ENCODE measurements at places on chromosomes 7 and 10. TPM values are rescaled to one million over a fixed set of nuclear protein-coding genes. Genes with fewer than 3 reads are reported as not detected.

The LRRC4 gene
- 0.79 TPM for total RNA-seq

The SPOCK2 gene
- total RNA-seq: 11.7 TPM

The PAX2 gene
- not detected for total RNA-seq

The CALML3 gene
- not detected for total RNA-seq

DNA sequence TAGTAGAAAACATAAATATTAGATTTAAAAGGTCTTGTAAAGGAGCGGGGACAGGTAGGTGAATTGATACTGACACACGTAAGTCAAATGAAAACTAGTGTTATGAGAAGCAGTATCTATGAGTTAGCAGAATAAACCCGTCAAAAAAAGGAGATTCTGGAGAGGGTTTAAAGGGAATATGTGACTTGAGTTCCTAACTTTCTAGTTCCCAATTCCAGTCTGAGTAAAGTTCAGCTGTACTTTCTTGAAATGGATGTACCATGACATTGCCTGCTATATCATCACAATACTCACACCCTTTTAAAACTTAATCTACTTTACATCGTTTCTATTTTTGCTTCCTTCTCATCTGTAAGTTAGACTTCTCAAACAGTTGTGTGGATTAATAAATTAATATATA, 122.2 kb downstream of the NRBF2 start:
- no peak overlapping the region for H3K4me3 ChIP-seq
- H3K27me3 ChIP-seq: no peaks in the 10 kb centered on the region
- H3K27ac ChIP-seq: peak overlapping the region; percentile 21
- no peaks in the 10 kb centered on the region for H3K36me3 ChIP-seq
- H3K4me1 ChIP-seq: peaks cover 50% of the 10 kb centered on the region
- no peak for DNase-seq

DNA sequence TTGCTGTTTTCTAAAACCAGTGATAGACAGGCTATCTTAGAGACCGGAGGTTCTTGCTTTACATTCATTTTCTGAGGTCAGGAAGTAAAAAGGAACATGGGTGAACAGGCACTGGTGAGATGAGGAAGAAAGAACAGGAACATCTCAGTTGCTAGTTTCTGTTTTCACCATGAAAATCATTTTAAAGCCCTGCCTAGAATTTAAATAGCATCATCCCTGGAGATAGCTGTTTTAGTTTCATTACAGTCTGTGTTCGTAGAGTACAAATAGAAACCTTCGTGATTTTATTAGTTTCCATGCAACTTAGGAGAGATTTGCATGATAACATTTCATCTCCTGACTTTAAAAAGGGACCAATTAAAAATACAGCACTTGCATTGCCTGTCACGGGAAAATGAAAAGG, 14.7 kb downstream of the KCNMA1 start:
- H3K27me3 ChIP-seq: no peaks in the 10 kb centered on the region
- peak overlapping the region; percentile 35 for H3K27ac ChIP-seq
- H3K4me1 ChIP-seq: no peaks in the 10 kb centered on the region
- no peak for DNase-seq

DNA sequence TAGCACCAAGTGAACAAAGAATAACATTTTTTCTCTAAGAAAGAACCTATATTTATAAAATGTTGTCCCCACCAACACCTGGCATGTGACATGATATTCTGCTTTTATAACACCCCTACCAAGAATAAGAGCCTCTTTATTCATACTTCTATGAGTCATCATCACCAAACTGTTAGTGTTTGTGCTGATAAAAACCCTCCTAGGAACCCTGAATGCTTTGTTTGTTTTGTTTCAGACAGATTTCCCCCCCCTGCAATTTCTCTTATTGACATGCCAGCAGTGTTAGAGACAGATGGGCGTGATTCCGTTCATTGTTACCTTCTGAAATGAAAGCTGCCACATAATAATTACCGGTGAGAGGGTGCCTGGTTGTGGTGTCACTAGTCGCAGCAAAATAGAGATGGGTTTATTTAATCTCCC, 651.1 kb downstream of the SORCS1 start:
- no peaks in the 10 kb centered on the region for H3K36me3 ChIP-seq
- no peak overlapping the region for H3K27ac ChIP-seq
- no peak for DNase-seq
- H3K4me1 ChIP-seq: no peaks in the 10 kb centered on the region

DNA sequence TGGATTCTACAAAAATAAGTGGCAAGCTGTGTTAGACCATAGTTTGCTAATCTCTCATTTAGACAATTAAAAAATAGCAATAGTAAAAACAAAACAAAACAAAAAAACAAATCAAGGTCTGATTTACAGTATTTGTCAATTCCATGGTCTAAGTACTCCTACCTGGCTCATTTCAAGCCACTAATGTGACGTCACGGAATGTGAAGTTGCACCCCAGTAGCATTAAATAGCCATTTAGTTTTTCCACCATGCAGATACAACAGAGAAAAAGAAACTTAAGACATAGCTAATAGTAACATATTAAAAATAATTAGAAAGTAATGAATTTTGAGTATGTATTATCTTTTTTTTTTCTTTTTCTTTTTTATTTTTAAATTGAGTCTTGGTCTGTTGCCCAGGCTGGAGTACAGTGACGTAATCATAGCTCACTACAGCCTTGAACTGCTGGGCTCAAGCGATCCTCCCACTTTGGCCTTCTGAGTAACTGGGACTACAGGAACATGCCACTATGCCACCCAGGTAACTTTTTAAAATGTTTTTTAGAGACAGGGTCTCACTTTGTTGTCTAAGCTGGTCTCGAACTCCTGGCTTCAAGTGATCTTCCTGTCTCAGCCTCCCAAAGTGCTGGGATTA, 101.2 kb downstream of the MKX start:
- H3K4me1 ChIP-seq: no peaks in the 10 kb centered on the region
- DNase-seq: no peak
- H3K36me3 ChIP-seq: no peaks in the 10 kb centered on the region
- H3K27ac ChIP-seq: no peak overlapping the region
- H3K27me3 ChIP-seq: peaks cover 4% of the 10 kb centered on the region

DNA sequence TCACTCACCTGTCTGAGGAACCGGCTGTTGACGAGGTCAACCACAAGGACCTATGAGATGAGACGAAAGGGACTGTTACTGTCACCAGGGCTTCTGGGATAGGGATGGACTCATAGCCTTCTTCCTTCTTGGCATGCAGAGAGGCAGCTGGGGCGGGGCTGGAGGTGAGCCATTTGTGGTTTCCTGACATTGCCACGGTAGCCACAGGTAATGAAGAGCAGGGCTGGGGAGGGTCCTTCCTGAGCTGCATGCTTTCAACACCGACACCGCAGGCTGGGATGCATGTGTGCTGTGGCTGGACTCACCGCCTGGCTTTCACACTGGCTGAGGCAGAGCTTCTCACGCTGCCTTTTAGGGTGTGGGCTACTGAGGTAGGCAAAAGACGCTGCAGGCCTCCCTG, 46.4 kb upstream of the MKRN1 start:
- H3K27ac ChIP-seq: no peak overlapping the region
- H3K27me3 ChIP-seq: no peaks in the 10 kb centered on the region
- no peaks in the 10 kb centered on the region for H3K36me3 ChIP-seq

- H3K4me3 ChIP-seq: peak overlapping the region; percentile 76
- peak; percentile 32 for DNase-seq
- no peaks in the 10 kb centered on the region for H3K27me3 ChIP-seq
- H3K36me3 ChIP-seq: no peaks in the 10 kb centered on the region
- no peaks in the 10 kb centered on the region for H3K4me1 ChIP-seq
Measured at GRCh38 chr7:43758822-43759683, 573 bp downstream of the BLVRA start.

DNA sequence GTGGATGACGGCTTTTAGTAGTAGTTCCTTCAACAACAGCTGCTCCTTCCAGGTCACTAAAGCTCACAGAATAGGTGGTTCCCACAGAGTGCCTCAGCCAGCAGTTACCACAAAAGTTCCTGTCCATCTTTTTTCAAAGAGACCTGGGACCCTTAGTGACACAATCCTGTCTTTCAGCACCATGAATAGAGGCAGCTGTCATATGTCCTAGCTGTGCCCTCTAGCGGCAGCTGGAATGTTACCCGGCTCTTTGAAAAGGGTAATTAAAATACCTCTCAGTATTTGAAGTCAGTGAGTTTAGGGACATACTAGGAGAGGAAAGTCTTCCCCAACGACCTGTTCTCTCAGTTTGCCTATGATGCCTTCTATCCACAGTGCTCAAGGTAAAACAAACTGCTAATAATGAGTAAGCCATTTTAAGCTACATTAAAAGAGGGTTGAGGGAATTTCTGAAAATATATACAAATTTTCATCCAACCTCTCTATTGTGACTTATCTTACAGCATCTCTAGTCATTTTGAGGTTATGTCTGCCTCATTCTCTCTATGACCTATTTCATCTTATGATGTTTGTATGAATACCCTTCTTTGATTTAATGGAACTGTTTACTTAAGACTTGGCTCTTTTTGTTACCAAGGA, 290.8 kb downstream of the NXPH1 start:
- H3K4me1 ChIP-seq: no peaks in the 10 kb centered on the region
- H3K27me3 ChIP-seq: no peaks in the 10 kb centered on the region
- H3K36me3 ChIP-seq: no peaks in the 10 kb centered on the region
- H3K4me3 ChIP-seq: no peak overlapping the region
- DNase-seq: peak; percentile 42

GRCh38 chr10:78805176-78805575, 263.6 kb upstream of the ZMIZ1 start:
- peak; percentile 50 for DNase-seq
- H3K4me3 ChIP-seq: no peak overlapping the region
- H3K36me3 ChIP-seq: no peaks in the 10 kb centered on the region
- no peaks in the 10 kb centered on the region for H3K27me3 ChIP-seq
- H3K4me1 ChIP-seq: peaks cover 31% of the 10 kb centered on the region

DNA sequence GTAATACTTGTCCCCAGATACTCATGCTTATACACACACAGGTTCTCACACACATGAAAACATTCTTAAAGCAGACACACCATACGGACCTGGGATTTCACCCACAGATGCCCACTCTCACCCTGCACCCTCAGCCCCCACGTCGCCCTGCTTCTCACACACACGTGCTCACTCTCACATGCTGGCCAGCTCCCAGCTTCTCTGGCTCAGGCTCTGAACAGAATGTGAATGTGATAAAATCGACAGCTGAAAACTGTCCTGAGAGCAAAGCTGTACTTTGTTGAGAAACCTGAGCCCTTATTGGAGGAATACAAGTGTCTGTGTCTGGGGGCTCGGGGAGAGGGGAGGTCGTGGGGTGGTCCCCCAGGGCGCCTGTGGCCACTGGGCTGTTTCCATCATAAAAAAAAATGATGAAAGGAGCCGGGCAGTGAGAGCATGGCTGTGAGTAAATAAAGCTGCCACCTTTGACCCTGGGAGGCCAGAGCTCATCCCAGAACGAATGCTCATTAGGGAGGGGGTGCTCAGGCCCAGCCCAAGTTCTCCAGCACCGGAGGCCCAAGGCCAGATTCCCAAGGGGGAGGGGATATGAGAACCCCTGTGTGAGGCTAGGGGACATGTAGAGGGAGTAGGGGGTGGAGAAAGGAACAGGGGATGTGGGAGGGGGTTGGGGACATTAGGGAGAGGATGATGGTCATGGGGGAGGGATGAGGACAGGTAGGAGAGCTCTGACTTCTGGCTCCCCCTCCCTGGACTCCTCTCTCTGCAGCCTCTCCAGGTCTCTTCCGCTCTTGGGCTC, 18.1 kb upstream of the TLX1 start:
- no peaks in the 10 kb centered on the region for H3K36me3 ChIP-seq
- peaks cover 89% of the 10 kb centered on the region for H3K27me3 ChIP-seq
- no peak overlapping the region for H3K27ac ChIP-seq
- H3K4me1 ChIP-seq: peaks cover 3% of the 10 kb centered on the region
- DNase-seq: no peak
- H3K4me3 ChIP-seq: no peak overlapping the region

DNA sequence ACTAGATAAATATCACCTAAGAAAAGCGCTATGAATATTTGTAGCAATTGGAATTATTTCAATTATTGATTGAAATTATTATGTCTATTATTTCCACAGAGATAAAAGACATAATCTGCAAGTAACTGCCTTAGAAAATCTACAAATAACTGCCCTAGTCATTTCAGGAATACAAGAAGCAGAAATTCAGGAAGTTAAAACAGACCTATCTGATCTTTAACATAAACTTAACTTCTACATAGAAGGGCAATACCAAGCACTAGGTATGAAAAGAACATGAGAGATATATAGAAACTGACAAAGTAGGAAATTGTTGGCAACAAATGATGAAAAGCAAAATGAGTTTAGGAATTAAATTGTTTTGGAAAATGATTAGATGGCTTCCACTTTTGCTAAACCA, 31.8 kb upstream of the AKR1B10 start:
- no peak overlapping the region for H3K4me3 ChIP-seq
- H3K4me1 ChIP-seq: no peaks in the 10 kb centered on the region
- H3K36me3 ChIP-seq: no peaks in the 10 kb centered on the region
- no peaks in the 10 kb centered on the region for H3K27me3 ChIP-seq
- DNase-seq: no peak
- H3K27ac ChIP-seq: no peak overlapping the region

DNA sequence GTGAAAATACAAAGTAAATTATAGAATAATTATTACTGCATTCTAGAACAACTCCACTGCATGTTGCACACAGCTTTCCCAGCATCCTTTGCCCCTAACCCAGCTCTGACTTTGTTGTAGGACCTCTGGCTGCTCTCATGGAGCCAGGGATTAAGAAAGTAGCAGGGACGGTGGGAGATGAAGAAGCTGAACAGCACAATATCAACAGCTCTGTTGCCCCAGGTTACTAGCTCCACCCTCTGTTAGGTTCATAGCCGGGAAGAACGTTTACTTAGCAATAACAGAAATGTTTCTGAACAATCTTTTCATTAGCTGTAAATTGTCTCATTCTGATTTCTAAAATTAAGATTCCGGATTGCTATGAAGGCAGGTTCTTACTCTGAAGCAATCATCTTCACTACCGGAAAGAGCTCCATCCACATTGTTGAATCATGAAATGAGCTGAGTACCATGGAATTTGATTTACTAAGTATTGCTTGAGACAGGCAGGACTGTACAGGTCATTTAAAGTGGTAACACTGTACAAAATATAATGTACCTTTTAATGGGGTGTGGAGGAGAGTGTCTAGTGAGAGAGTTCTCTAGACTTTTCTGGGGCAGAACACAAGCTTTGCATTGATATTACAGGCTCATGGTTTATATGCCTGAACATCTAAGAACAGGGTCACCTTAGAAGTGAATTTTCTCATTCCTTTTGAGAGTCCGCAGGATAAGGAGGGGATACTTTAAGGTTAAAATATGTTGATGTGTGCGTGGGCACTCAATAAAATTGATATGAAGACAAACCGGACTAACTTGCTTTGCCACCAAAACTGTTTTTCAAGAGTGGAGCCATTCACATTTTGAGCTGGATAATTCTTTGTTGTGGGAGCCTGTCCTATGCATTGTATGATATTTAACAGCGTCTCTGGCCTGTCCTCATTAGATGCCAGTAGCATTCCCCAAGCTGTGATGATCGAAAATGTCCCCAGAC, 20.8 kb upstream of the RAB18 start:
- no peak overlapping the region for H3K27ac ChIP-seq
- H3K36me3 ChIP-seq: no peaks in the 10 kb centered on the region
- H3K4me1 ChIP-seq: no peaks in the 10 kb centered on the region
- H3K4me3 ChIP-seq: no peak overlapping the region
- no peaks in the 10 kb centered on the region for H3K27me3 ChIP-seq

DNA sequence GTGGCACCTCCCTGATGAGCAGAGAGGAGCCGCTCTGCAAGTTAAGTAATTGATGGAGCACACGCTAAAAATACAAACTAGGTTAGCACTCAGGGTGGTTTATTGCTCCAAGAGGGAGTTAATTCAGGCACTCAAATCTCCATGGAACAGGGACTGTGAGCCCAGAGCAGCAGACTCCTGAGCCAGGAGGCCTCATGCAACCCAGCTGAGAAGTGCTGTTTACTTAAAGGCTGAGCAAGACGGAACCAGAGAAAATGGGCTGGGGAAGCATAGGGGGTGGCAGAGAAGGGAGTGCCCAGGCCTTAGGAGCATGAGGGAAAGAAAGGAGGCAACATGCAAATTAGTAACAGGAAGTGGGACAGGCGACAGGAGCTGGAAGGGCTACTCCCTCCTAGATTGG, 174.1 kb downstream of the KCNMA1 start:
- DNase-seq: no peak
- H3K4me3 ChIP-seq: no peak overlapping the region
- H3K27me3 ChIP-seq: no peaks in the 10 kb centered on the region
- H3K36me3 ChIP-seq: no peaks in the 10 kb centered on the region
